ENCODE measurements at places on chromosomes 16 and 17.
A peak's percentile ranks its signal among the peaks of the same experiment; 100 is the strongest.

DNA sequence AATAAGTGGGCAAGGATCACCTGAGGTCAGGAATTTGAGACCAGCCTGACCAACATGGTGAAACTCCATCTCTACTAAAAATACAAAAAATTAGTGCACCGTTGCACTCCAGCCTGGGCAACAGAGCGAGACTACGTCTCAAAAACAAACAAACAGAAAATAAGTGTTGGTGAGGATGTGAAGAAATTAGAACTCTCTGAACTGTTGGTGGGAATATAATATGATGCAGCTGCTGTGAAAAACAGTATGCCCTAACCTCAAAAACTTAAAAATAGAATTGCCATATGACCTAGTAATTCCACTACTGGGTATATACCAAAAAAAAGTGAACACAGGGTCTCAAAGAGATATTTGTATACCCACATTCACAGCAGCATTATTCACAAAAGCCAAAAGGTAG lies 26.1 kb downstream of the GLG1 start:
- no peak for DNase-seq

GRCh38 chr17:44122816-44123355 lies 555 bp downstream of the HDAC5 start:
- no peak for DNase-seq

DNA sequence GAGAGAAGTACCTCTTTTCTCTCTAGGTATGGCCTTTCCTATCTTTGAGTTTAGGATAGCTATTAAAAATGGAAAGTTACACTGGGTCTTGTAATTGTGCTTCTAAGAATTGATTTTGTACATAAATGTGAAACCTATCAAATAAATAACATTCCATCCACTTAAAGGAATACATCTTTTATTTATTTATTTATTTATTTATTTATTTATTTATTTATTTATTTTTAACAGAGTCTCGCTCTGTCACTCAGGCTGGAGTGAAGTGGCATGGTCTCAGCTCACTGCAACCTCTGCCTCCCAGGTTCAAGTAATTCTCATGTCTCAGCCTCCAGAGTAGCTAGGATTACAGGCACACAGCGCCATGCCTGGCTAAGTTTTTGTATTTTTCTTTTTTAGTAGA lies 1114.0 kb upstream of the EEF2KMT start:
- DNase-seq: no peak

DNA sequence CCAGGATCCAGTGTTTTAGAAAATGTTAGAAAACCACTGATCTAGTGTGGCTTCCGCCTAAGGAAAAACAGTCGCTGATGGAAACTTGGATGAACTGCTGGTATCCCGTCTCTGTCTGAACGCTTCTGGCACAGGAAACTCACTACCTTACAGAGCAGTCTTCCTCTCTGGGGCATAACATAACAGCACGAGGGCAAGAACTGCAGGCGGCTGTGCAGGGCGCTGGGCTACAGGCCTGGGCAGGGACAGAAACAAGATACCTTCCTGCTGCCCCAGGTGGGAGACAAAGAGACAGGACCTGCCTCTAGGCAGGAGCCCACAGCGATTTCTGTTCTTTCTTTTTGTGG lies 10.5 kb downstream of the MXRA7 start:
- no peak for DNase-seq

DNA sequence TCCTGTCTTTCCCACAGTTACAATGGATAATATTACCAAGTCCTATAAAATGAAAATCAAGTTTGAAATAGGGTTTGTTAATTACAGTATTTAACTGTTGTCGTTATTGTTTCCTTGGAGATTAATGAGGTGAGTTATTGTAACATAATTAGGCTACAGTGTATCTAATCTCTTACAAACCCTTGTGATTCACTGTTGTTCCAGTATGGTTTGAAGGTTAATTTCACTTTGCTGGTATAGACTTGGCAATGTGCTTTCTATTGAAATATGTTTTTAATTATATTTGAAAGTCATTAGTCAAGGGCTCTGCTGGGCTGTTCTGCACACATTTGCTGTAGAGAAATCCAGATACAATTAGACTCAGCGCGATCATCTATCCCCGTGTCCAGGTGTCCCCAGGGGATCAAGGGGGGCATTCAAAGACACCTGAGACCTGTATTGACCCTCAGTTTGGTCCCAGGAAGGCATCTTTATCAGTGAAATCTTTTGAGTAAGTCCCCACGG lies 624.6 kb upstream of the EEF2KMT start:
- DNase-seq: no peak

GRCh38 chr16:78242239-78242630 lies 142.8 kb downstream of the WWOX start:
- DNase-seq: no peak

DNA sequence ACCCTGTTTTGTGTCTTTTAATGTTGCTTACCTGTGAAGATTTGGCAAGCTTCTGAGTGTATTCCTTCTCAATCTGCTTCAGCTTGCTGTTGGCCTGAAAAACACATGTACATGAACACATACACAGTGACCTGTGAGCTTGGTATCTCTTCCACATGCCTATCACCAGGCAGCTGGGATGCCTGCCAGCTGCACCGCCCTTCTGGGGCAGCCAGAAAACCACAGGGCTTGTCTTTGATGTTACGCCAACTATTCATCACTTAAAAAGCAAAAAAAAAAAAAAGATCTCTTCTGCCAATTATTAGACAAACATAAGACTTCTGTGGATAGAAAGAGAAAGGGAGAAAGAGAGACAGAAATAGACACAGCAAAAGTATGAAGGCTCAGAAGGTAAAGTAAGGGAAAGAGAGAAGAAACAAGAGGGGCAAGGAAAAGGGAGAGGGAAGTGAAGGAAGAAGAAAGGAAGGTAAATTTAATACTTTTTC lies 189.2 kb upstream of the AXIN2 start:
- DNase-seq: peak; percentile 22

GRCh38 chr17:33164169-33164881 lies 128.8 kb downstream of the ASIC2 start:
- no peak for DNase-seq

- peak; percentile 19 for DNase-seq
Measured at GRCh38 chr16:30694926-30695693, 3.9 kb upstream of the SRCAP start.

- DNase-seq: peak; percentile 11
Measured at GRCh38 chr17:63279498-63280230, 166.4 kb downstream of the CYB561 start.

- DNase-seq: no peak
Measured at GRCh38 chr17:78496311-78496710, 80.9 kb downstream of the DNAH17 start.
